ENCODE measurements at places on chromosomes 4 and X.
A peak's percentile ranks its signal among the peaks of the same experiment; 100 is the strongest.

GRCh38 chr4:77395481-77395880 is 210.1 kb upstream of the CXCL13 start:
- H3K4me3 ChIP-seq: no peak overlapping the region
- no peak overlapping the region for H3K27ac ChIP-seq
- no peaks in the 10 kb centered on the region for H3K4me1 ChIP-seq
- no peaks in the 10 kb centered on the region for H3K27me3 ChIP-seq

GRCh38 chrX:2618516-2618915 is 72.6 kb upstream of the CD99 start:
- H3K27me3 ChIP-seq: no peaks in the 10 kb centered on the region
- no peak overlapping the region for H3K4me3 ChIP-seq
- H3K36me3 ChIP-seq: peaks cover 55% of the 10 kb centered on the region
- H3K27ac ChIP-seq: peak overlapping the region; percentile 88
- H3K4me1 ChIP-seq: peaks cover 25% of the 10 kb centered on the region

DNA sequence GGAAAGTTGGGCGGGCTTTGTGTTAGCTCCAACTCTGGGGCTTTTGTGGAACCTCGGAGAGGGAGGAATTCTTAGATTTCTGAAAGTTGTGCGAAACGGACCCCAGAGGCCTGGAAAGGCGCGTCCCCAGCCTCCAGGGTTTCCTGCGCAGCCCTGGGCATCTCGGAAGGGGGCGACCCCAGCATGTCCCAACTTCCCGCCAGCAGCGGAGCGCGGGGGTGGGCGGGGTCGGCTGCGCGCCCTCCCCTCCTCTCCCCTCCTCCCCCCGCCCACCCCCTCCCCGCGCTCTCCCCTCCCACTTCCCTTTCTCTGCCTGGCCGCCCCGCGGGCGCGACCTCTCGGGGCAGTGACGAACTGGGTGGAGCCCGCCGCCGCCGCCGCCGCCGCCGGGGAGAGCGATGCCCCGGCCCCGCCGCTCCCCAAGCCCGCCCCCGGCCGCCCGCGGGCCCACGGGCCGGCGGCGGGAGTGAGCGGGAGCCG is 16.8 kb downstream of the PTTG2 start:
- H3K4me1 ChIP-seq: peaks cover 55% of the 10 kb centered on the region
- peak; percentile 88 for DNase-seq
- peak overlapping the region; percentile 77 for H3K27ac ChIP-seq
- H3K36me3 ChIP-seq: no peaks in the 10 kb centered on the region
- H3K4me3 ChIP-seq: peak overlapping the region; percentile 72
- no peaks in the 10 kb centered on the region for H3K27me3 ChIP-seq

GRCh38 chr4:155271557-155271956 is 63.1 kb downstream of the NPY2R start:
- no peaks in the 10 kb centered on the region for H3K36me3 ChIP-seq
- no peak overlapping the region for H3K4me3 ChIP-seq
- DNase-seq: no peak
- H3K4me1 ChIP-seq: no peaks in the 10 kb centered on the region
- no peaks in the 10 kb centered on the region for H3K27me3 ChIP-seq

GRCh38 chrX:153968754-153969124 is 2.9 kb downstream of the HCFC1 start:
- H3K4me3 ChIP-seq: peak overlapping the region; percentile 100
- no peaks in the 10 kb centered on the region for H3K27me3 ChIP-seq
- H3K27ac ChIP-seq: peak overlapping the region; percentile 84
- H3K4me1 ChIP-seq: peaks cover 60% of the 10 kb centered on the region

DNA sequence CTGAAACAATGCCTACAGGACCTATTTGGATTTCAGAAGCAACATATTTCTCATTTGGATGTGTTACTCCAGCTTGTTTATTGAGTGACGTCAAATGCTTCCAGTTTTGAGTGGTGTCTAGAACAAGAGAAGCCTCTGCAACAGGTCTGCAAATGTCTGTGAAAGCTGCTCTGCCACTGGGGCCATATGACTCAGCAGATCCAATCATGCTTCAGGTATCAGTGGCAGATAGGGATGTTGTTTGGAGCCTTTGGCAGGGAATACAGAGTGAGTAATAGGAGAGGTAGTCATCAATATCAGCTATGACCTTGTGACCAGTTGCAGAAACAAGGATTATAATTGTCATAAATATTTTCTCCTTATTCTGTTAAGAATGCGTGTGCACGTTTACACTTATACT is 141.1 kb upstream of the ZXDA start:
- no peak overlapping the region for H3K27ac ChIP-seq
- no peaks in the 10 kb centered on the region for H3K27me3 ChIP-seq
- no peaks in the 10 kb centered on the region for H3K4me1 ChIP-seq
- H3K36me3 ChIP-seq: no peaks in the 10 kb centered on the region
- no peak for DNase-seq
- no peak overlapping the region for H3K4me3 ChIP-seq

Measured in naive B cell (primary cell).